Bronchial epithelial cell (primary cell): ENCODE measurements at places on chromosomes 12 and 14.

- no peak for DNase-seq
These were observed 19.0 kb upstream of the MSRB3 start for GRCh38 chr12:65259501-65259900.

- DNase-seq = peak; percentile 75
These were observed 845 bp upstream of the RARG start for GRCh38 chr12:53232646-53233461.

- peak; percentile 65 for DNase-seq
These were observed 306.1 kb downstream of the KCNC2 start for GRCh38 chr12:74903522-74903921.

DNA sequence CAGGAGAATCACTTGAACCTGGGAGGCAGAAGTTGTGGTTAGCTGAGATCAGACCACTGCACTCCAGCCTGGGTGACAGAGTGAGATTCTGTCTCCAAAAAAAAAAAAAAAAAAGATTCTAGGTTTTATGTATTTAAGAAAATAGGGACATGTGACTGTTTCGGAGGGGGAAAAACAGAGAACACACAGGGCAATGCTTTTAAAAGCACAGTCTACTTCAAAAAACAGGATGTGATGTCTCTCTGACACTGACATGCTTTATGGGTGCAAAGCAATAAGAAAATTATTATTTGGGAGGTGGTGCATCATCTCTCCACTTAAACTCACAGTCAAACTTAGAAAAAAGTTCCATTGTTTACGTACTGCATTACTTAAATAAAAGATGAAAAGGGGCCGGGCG, 28.7 kb downstream of the CLIP1 start:
- DNase-seq = no peak

DNA sequence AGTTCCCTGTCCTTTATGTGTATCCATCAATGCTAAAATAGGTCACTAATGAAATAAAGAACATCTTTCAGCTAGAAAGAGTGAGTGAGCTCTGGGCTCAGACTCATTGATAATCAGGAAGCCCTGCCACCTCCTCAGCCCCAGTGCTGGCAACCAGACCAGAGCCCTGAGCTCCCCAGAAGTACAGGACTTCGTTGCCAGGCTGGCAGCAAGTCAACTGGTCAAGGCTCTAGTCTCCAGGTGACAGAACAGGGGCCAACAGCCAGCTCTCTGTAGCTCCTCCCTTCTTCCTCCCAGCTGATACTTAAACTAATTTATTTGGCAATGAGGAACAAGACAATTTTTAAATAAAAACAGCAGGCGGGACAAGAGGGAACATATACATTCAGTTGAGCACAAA, 145.3 kb downstream of the EGLN3 start:
- DNase-seq = no peak

- DNase-seq = no peak
These were observed 142.7 kb downstream of the TTLL5 start for GRCh38 chr14:75803765-75804164.

DNA sequence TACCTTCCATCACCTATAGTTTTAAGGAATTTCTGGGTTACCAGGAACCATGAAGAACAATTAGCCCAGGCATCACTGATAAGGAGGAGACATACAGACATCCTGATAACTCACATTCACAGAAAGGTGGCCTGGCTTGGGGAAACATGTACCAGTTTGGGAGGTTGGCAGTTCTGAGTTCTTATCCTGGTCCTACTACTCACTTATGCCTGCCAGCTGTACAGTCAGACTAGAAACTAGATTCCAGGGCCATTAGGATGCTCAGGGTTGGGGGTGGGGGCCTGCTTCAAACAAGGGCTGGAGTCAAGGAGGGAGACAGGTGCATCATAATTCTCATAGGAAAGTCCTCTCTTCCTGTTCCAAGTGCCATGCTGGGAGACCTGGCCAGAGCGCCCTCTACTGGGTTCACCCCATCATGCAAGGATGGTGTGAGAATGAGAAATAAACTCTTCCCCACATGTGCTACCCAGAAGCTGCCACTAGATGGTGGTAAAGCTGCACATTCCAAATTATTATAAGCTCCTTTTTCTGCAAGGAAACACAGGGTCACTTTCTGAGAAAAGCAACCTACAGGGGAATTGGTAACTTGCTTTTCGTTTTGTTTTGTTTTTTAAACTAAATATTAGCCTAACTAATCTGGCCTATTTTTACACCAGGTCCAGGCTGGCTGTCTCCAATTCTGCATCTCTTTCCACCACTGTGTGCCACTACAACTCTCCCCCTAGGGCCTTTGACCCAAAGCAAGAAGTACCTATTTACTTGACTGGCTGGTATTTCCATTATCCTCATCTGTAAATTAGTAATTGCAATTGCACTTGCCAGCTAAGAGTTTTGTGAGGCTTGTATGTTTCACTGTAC, 14.5 kb downstream of the OAS2 start:
- peak; percentile 62 for DNase-seq

DNA sequence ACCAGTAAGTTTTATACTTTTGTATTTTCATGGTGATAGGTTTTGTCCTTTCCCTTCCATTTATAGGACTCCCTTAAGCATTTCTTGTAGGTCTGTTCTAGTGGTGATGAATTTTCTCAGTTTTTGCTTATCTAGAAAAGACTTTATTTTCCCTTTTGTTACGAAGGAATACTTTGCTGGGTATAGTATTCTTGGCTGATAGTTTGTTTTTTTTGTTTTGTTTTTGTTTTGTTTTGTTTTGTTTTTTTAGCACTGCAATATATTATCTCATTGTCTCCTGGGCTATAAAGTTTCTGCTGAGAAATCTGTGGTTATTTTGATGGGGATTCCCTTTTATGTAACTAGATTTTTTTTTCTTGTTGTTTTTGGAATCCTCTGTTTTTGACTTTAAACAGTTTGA, 67.7 kb downstream of the FBXO33 start:
- DNase-seq = no peak

- DNase-seq = no peak
These were observed 111.9 kb upstream of the C14orf180 start for GRCh38 chr14:104467641-104468040.

GRCh38 chr12:11549119-11549518, 100.4 kb upstream of the ETV6 start:
- no peak for DNase-seq

DNA sequence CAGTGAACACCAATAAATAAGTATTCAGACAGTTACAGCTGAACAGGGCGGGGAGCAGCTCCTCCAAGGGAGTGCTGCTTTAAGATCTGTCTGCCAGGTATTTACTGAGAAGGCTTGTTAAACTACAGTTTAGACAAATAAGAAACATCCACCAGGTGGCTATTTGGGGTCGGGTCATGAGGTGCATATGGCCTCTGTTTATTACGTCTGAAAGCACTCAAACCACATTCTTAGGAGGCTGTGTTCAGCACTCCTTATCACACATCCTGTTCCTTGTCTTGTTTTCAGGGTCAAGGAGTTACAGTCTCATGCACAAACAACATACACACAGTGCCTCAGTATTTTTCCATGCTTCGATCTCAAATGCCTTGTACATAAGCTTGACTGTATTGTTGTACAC, 78.8 kb downstream of the KCNMB4 start:
- DNase-seq = no peak

DNA sequence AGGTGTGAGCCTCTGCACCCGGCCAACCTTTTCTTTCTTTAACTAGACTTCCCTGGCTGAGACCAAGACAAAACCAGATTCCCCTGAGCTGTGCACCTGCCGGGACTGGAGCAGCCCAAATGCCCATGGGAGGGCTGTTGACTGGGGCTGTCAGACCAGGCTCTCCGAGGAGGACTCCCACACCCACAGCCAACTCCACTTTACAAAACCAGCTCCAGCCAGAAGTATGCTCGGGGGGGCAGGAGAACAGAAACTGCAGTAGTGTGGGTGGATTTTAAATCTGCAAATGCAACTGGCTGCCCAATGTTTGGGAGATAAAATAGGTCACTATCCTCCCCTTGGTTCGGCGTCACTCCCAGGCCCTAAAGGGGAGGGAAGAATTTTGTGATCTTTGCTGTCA, 78.5 kb downstream of the VCPKMT start:
- no peak for DNase-seq

- peak; percentile 35 for DNase-seq
These were observed 84.3 kb downstream of the ETNK1 start for GRCh38 chr12:22709292-22709691.

GRCh38 chr12:14810953-14811483, 3.0 kb downstream of the SMCO3 start:
- peak; percentile 37 for DNase-seq

GRCh38 chr12:65568517-65568916, 255.8 kb upstream of the HMGA2 start:
- DNase-seq = peak; percentile 97

DNA sequence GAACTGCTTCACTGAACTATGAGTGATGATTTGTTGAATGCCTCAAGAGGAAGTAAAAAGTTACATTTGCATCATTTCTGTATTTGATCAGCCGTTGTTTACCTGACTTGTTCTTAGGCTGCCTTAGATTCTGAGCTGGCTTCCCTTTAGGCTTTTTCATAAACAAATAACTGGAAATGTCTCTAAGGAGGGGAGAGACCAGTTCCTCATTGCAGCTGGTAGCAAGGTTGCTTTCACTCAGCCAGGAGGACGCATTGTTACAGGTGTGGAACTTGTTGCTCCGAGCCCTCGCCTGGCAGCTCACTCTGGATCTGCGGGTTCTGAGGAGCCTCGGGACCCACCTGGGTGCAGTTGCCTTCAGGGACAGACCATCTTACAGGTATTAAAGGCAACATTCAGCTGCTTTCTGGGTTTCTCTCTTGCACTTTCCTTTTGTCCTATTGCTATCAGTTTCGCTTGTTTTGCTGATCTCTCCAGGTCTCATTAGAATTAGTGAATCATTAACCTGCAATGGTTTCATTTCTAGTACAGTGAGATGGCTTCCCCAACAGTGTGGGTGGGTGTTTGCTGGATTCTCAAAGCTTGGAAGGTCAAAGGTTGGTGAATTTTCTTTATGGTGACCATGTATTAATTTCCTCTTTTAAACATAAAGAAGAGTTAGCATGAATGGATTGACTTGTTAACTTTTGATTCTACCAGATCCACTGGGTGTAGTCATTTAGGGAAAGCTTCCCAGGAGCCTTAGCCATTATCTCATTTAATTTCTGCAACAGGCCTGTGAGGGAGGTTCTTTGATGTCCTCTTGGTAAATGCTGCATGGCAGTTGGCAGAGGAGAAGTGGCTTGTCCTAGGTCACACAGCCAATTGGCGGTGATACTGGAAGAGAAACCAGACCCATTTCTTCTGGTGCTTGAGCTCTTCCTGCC, at the start of gene PLEKHG7:
TSS of gene PLEKHG7 (plus strand) at position 236 of the 926 bp plus-strand sequence. CDS start 3,643 bp downstream, outside the sequence.
- peak; percentile 41 for DNase-seq

- no peak for DNase-seq
These were observed at the start of gene PITPNM2 for GRCh38 chr12:123150744-123151456. Gene PITPNM2, minus strand, starts transcription at chr12:123151090. Its CDS starts 116,500 bp downstream, at chr12:123034590.

GRCh38 chr14:93430315-93431035, at the start of gene UNC79:
Gene UNC79, plus strand, starts transcription at chr14:93430939. Its CDS starts 91 bp downstream, at chr14:93431030.
- no peak for DNase-seq
